ENCODE measurements at places on chromosomes 2 and 18. TPM values are rescaled to one million over a fixed set of nuclear protein-coding genes. Genes with fewer than 3 reads are reported as not detected.
A peak's percentile ranks its signal among the peaks of the same experiment; 100 is the strongest.

GRCh38 chr2:75605770-75606529 lies 40.6 kb upstream of the MRPL19 start:
- H3K4me1 ChIP-seq = peaks cover 19% of the 10 kb centered on the region
- no peak overlapping the region for H3K4me3 ChIP-seq
- no peaks in the 10 kb centered on the region for H3K36me3 ChIP-seq
- peak; percentile 45 for DNase-seq

GRCh38 chr2:241984271-241984655 lies 114.7 kb downstream of the RTP5 start:
- no peak overlapping the region for H3K27ac ChIP-seq
- H3K27me3 ChIP-seq = no peaks in the 10 kb centered on the region
- H3K36me3 ChIP-seq = no peaks in the 10 kb centered on the region
- H3K4me3 ChIP-seq = no peak overlapping the region
- no peaks in the 10 kb centered on the region for H3K4me1 ChIP-seq

DNA sequence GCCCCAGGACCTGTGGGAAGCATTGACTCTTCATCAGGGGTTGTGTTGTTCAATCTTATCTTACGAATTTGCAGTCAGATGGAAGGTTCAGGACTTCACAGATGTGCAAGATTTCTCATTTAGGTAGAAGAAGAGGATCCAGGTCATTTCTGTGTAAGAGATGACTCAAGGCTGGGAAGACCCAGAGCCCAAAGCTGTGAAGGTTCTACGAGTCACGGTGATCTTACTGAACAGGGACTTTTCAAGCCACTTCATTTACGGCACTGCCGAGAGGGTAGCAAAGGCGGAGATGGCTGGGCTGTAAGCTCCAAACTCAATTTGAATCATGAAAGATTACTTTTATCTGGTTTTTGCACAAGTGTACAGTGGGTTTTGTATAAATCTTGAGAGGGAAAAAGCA lies 228.0 kb upstream of the MEX3C start:
- no peaks in the 10 kb centered on the region for H3K27me3 ChIP-seq
- no peak overlapping the region for H3K27ac ChIP-seq
- H3K4me1 ChIP-seq = peaks cover 11% of the 10 kb centered on the region
- H3K4me3 ChIP-seq = no peak overlapping the region
- no peaks in the 10 kb centered on the region for H3K36me3 ChIP-seq

DNA sequence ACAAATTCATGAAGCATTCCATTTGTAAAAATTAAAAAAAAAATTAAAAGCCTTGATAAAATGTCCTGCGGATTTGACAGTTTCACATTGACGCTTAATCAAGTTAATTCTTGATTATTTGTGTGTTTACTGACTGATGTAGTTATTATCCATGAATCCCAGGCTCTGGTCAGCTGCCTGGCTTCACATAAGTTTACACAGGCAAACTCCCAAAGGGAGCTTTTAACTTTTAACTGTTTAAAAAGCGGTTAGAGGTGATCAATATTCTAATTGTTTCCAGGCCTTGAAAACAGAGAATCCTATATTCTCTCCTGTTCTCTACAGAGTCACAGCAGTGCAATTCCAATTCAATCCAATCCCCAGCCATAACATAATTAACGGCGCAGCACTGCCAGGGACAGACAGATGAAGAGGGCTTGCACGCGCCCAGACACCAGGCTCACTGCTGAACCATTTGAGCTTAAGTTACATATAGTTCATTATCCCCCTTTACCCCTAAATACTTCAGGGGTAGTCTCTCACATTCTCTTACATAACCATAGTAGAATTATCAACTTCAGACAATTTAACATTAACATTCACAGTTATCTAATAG lies 47.5 kb downstream of the ATP8B1 start:
- no peaks in the 10 kb centered on the region for H3K27me3 ChIP-seq
- H3K4me3 ChIP-seq = no peak overlapping the region
- peaks cover 16% of the 10 kb centered on the region for H3K4me1 ChIP-seq
- DNase-seq = no peak
- H3K36me3 ChIP-seq = no peaks in the 10 kb centered on the region

GRCh38 chr2:217387776-217388387 lies 528.0 kb upstream of the TNP1 start:
- H3K36me3 ChIP-seq = no peaks in the 10 kb centered on the region
- no peak overlapping the region for H3K27ac ChIP-seq
- H3K27me3 ChIP-seq = no peaks in the 10 kb centered on the region
- no peak for DNase-seq

DNA sequence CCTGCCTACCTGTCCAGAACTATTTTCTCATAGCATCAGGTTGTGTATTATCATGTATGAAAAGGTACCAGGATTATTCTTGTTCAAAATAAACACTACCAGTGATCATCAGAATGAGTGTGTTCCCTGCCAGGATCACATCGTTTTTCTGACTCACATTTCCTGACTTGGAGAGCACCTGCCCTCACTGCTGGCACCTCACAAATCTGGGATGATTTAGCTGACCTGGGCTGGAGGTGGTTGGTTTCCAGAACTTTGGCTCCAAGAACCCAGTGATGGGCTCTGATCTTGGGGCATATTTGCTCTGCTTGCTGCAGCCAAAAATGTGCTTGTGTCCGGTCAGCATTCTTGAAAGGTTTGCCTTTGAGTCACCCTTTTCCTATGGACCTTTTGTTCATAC lies 836.3 kb upstream of the ACVR2A start:
- no peaks in the 10 kb centered on the region for H3K27me3 ChIP-seq
- no peaks in the 10 kb centered on the region for H3K4me1 ChIP-seq
- H3K27ac ChIP-seq = no peak overlapping the region
- no peak overlapping the region for H3K4me3 ChIP-seq
- DNase-seq = no peak
- no peaks in the 10 kb centered on the region for H3K36me3 ChIP-seq

- peak; percentile 38 for DNase-seq
- H3K4me1 ChIP-seq = peaks cover 3% of the 10 kb centered on the region
- no peaks in the 10 kb centered on the region for H3K36me3 ChIP-seq
- peak overlapping the region; percentile 73 for H3K27ac ChIP-seq
- no peak overlapping the region for H3K4me3 ChIP-seq
These were observed 215.6 kb upstream of the TNP1 start for GRCh38 chr2:217075268-217076057.

MC4R gene
- not detected for total RNA-seq

- DNase-seq = peak; percentile 5
- H3K36me3 ChIP-seq = no peaks in the 10 kb centered on the region
- no peaks in the 10 kb centered on the region for H3K4me1 ChIP-seq
These were observed 48.4 kb downstream of the LRP1B start for GRCh38 chr2:142082368-142082767.

DNA sequence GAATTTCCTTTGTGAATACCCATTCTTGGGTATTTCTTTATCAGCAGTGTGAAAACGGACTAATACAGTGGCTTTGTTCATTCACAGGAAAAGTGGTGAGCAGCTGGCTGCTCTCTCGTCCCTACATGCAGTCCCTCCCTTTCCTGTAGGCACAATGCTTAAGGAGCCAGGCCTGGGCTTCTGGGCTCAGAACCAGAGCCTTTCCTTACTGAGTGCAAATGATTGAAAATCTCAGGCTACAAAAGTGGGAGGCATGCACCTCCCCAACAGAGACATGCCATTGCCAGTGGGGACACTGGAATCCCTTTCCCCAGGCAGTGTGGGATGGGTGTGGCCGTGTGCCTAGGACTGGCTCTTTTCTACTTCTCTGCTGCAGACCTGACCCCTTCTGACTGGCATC lies 61.3 kb downstream of the MCFD2 start:
- DNase-seq = no peak
- H3K27ac ChIP-seq = no peak overlapping the region
- no peaks in the 10 kb centered on the region for H3K27me3 ChIP-seq
- no peaks in the 10 kb centered on the region for H3K36me3 ChIP-seq
- no peak overlapping the region for H3K4me3 ChIP-seq

DNA sequence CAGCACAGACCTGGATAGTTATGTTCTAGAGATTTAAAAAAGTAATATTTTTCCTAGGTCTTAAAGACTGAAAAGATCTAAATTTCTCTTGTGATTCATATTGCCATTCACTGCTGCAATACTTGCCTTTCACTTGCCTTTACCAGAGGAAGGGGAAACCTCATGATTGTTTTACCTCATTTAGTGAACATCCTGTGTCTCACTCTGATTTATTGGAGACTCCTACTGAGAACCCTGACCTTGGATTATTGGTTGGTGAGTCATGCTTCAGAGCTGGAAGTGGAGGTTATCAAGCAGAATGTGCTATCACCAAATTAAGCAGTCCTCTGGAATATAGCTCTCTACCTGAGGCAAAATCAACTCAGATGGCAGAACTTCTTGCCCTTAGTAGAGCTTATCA lies 500.5 kb downstream of the TSN start:
- H3K4me3 ChIP-seq = no peak overlapping the region
- H3K4me1 ChIP-seq = no peaks in the 10 kb centered on the region
- H3K27ac ChIP-seq = no peak overlapping the region
- no peaks in the 10 kb centered on the region for H3K36me3 ChIP-seq

- no peaks in the 10 kb centered on the region for H3K4me1 ChIP-seq
- DNase-seq = peak; percentile 66
- H3K27me3 ChIP-seq = no peaks in the 10 kb centered on the region
- no peak overlapping the region for H3K27ac ChIP-seq
These were observed 92.6 kb upstream of the KCNE4 start for GRCh38 chr2:222959358-222959757.

RAB6C gene
- total RNA-seq = 0.04 TPM

GRCh38 chr2:227370092-227370491 lies 9.0 kb downstream of the TM4SF20 start:
- H3K4me3 ChIP-seq = no peak overlapping the region
- no peak for DNase-seq

DNA sequence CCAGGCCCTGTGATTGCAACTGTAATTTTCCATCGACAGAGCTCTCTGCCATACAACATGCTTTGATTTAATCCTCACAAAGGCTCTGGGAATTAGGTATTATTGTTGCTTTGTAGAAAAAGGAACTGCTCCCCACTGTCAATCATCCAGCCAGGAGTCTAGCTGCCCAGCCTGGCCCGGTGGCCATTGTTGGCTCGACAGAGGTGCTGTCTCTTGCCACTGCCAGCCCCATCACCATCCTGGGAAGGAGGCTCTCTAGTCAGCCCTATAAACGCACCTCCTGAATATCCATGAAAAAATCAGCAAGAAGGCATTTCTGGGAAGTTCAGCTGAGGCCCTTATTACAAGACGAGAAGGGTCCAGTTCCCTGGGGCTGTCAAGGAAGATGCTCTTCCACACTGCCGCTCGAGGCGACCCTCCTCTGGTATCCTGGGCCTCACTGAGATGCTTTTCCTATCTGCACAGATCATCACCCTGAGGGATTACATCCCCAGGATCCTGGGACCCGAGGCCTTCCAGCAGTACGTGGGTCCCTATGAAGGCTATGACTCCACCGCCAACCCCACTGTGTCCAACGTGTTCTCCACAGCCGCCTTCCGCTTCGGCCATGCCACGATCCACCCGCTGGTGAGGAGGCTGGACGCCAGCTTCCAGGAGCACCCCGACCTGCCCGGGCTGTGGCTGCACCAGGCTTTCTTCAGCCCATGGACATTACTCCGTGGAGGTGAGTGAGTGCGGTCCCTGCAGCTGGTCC lies 71.0 kb downstream of the TPO start:
- no peak overlapping the region for H3K4me3 ChIP-seq
- no peaks in the 10 kb centered on the region for H3K27me3 ChIP-seq
- H3K36me3 ChIP-seq = no peaks in the 10 kb centered on the region

MAB21L4 gene
- total RNA-seq = 34.5 TPM

MGAT4A gene
- total RNA-seq = 22.2 TPM

C2orf15 gene
- total RNA-seq = 10.0 TPM

GRCh38 chr18:49514577-49514976 lies 27.5 kb upstream of the C18orf32 start:
- peak; percentile 77 for DNase-seq
- peak overlapping the region; percentile 42 for H3K27ac ChIP-seq
- H3K27me3 ChIP-seq = no peaks in the 10 kb centered on the region
- no peaks in the 10 kb centered on the region for H3K36me3 ChIP-seq

SLC9A4 gene
- total RNA-seq = 0.80 TPM

DNA sequence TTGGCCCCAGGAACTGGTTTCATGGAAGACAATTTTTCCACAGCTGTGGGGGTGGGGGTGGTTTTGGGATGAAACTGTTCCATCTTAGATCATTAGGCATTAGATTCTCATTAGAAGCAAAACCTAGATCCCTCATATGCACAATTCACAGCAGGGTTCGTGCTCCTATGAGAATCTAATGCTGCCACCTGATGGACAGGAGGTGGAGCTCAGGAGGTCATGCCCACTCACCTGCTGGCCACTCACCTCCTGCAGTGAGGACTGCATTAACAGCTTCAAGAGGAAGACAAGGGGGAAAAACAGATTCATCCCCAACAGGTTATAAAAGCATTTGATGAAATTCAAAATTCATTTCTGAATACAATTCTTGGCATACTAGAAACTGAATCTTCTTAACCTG lies 38.5 kb downstream of the THAP4 start:
- DNase-seq = no peak
- H3K27ac ChIP-seq = no peak overlapping the region
- H3K4me3 ChIP-seq = no peak overlapping the region
- H3K4me1 ChIP-seq = no peaks in the 10 kb centered on the region

TTN gene
- total RNA-seq = 10.1 TPM

DNA sequence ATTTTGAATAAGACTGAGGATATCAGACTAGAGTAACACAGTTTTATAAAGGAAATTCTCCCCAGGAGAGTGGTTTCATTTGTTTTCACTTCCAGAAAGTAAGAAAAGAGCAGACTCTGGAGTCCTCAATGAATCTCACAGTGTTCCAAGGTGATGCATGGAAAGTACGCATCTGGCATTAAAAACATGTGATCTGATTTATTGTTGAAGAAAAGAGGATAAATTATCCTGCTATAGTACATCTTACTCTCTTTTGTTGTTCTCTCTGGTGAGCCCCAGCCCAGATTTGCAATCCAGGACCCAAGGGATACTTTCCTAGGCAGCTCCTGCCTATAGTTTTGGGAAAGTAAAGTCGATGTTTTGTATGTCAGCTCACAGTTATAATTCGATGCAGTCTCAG lies 285.9 kb downstream of the CTNNA2 start:
- no peak for DNase-seq
- no peak overlapping the region for H3K4me3 ChIP-seq
- no peak overlapping the region for H3K27ac ChIP-seq
- no peaks in the 10 kb centered on the region for H3K36me3 ChIP-seq

GRCh38 chr18:35803551-35803950 lies 168.9 kb upstream of the RMP24 start:
- H3K27ac ChIP-seq = no peak overlapping the region
- no peak overlapping the region for H3K4me3 ChIP-seq
- H3K4me1 ChIP-seq = no peaks in the 10 kb centered on the region
- H3K36me3 ChIP-seq = no peaks in the 10 kb centered on the region
- no peaks in the 10 kb centered on the region for H3K27me3 ChIP-seq
- DNase-seq = no peak

DNA sequence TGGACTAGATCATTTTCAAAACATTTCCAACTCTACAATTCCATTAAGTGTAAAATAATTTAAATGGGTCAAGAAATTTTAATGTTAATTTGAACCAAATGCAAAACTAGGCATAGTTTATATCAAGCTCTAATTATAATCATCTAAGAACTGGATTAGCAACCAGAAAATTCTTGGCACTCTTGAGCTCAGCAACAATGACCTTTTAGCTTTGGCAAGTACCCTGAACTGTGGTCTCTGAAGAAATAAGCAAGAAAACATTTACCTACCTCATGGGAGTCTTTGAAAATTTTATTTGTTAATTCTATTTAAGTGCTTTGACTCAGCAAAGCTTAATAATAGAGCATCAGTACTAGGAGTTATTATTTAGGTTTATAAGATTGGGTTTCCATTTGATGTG lies 313.2 kb downstream of the SATB2 start:
- H3K27me3 ChIP-seq = no peaks in the 10 kb centered on the region
- H3K27ac ChIP-seq = no peak overlapping the region
- no peak overlapping the region for H3K4me3 ChIP-seq
- H3K4me1 ChIP-seq = no peaks in the 10 kb centered on the region
- DNase-seq = no peak
